Activated CD8-positive, alpha-beta memory T cell treated with anti-CD3 and anti-CD28 coated beads for 4 hours (primary cell): ENCODE measurements at places on chromosomes 7 and 10.

GRCh38 chr7:104803931-104804330, 210.1 kb upstream of the KMT2E start:
- no peak for DNase-seq

DNA sequence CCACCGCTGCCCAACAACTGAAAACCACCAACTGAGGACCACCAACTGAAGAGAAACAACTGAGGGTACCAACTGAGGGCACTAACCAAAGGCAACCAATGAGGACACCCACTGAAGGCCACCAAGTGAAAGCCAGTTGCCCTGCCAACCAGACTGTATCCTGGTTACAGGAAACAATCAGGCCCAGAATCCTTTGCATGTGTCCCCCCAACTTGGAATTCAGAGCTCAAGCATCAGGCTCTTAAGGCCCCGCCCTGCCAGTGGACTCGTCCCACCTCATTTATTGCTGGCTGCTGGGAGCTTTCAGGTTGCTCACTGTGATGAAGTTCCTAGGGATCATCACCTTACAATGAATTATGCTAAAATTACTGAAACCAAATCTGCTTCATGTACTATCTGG, 76.6 kb upstream of the ABI1 start:
- no peak for DNase-seq

DNA sequence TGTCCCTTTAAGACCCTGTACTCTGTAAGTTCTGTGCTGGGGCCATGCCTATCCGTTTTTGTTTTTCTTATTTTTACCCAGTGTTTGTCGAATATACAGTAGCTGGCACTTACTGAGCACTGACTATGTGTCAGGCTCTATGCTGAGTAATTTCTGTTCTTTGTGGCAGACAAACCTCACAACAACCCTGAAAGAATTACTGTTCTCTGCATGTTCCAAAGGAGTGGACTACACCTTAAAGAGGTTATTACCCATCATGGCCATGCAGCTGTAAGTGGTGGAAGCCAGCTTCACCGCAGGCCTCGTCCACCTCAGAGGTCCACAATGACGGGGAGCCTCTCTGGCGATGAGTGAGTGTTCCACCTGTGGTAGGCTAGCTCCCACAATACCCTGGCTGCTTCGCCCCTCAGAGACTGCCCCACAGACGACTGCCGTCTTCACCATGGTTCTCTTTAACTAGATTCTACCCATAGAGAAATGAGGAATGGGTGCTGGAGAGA, 30.1 kb upstream of the RBM20 start:
- DNase-seq: no peak

DNA sequence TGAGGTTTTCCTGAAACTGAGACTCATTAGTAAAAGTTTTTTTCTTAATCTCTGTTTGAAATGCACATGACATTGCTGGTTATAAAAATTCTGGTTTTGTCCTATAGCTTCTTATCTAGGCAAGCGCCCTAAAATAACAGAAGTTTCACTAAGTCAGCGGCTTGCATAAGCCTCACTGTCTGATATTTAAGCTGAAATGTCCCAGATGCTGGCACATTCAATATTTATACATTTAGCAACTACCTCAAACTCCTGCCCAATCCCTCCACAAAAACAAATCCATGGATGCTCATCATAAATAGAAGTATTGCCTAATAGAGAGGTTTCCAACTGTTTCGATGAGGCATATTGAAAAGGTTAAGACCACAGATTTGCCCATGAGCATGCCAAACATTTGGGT, 83.1 kb upstream of the EGR2 start:
- DNase-seq: no peak
